ENCODE measurements at places on chromosomes 4 and X.

GRCh38 chrX:8984231-8984630 lies 49.7 kb downstream of the FAM9B start:
- DNase-seq: no peak

DNA sequence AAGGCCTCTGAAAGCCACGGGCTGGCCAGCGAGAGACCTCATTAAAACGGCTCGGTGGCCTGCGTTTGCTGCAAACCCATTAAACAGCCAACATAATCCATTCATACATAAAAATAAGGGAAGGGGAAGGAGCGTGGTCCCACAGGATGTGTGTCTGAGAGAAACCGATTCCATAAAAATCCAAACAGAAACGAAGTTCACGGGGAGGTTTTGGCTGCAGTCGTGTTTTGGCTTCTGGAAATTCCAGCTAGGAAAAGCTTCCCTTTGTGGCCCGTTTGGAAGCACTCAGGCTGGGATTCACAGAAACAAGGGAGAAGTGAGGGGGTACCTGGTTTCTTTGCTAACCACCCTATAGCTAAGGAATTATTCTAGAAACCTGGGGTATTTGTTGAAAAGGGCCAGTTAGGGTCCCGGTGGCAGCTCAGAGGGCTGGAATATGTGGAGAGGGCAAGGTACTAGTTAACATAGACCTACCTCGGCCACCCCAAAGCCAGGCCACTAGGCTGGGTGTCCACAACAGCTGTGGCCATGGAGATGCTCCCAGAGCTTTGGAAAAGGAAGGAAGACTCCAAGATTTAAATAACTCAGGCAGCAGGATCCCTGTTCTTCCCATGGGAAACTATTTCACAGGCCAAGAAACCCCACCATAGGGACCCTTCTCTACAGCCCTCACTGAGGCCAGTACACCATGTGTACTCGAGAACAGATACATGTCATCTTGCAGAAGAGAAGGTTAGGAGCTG lies 166.8 kb downstream of the BCOR start:
- no peak for DNase-seq

DNA sequence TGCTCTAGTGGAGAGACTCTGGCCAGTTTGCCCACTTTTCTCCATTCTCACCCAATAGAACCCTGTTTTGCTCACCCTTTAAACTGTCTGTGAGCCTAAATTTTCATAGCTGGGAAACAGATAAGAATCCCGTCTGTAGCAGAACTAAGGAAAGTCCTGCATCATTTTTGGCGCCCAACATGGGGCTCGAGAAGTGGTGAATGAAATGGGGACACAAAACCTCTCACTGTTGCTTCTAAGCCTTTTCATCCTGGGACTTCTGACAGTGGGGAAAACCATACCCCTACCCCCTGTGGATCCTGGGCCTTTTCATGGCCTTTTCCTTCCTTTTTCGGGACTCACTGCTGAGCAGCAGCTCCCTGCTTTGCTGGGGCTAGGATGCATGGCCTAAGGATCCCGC lies 189.9 kb downstream of the INPP4B start:
- no peak for DNase-seq

GRCh38 chr4:48944252-48944651 lies 37.7 kb upstream of the OCIAD2 start:
- no peak for DNase-seq

GRCh38 chrX:67721321-67721720 lies 177.5 kb downstream of the AR start:
- DNase-seq: no peak

DNA sequence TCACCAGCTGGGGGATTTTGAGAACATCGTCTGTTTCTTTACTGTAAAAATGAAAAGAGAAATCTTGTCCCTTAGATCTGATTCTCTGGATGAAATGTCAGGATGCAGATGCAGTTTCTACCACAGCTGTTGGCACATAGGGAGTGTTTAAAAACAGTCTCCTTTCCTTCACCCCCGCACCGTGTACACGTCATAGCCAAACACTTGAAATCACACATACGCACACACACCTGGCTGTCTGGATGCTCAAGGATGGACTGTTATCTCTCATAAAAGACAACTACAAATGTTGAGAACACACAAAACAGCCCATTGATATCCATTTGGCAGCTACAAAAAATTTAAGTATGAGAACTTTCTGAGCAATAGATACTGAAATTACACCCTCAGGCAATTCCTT lies 275.8 kb upstream of the CLNK start:
- no peak for DNase-seq

- DNase-seq: no peak
These were observed 9.0 kb upstream of the DUSP9 start for GRCh38 chrX:153638041-153638371.

- no peak for DNase-seq
These were observed 269.7 kb upstream of the LCORL start for GRCh38 chr4:18291256-18291655.

GRCh38 chr4:174365018-174365587 lies 81.4 kb downstream of the CEP44 start:
- no peak for DNase-seq

DNA sequence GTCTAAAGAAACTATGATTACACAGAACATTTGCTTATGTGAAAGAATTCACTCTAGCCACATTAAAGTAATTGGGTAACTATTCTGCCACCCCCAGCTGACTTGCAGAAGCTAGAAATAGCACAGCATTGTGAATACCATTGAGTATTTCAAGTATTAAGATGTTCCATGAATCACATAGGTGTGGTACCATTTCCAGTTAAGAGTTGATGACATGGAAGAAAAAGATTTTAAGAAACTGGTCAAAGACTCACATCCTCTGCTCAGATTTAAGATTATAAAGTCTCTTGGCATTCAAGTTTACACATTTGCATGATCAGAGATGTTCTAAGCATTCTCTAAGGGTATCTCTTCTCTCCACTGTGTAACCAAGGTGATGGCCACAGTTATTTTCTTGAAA lies 287.5 kb downstream of the CAMK2D start:
- no peak for DNase-seq

Data from stimulated activated CD4-positive, alpha-beta T cell treated with anti-CD3 and anti-CD28 coated beads, Interleukin-1b, Interleukin-23, amount 100 ng/mL, for 24 hours (primary cell).